Cortex of kidney (tissue), 1 donor: ENCODE measurements at places on chromosomes 3 and 15.

DNA sequence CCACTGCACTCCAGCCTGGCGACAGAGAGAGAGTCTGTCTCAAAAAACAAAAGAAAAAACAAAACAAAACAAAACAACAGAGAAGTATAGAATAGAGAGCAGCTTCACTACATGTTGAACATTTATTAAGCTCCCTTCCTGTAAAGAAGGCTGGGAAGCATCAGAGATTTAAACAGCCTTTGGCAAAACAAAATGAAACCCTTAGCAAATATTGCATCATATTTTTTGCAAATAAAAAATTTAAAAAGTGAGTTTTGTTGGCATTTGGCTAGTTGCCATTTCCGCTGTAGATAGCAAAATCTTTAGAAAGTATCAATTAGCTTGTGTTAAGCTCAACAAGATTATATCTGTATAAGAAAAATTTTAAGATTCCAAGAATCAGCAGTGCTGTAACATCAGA lies 151.2 kb downstream of the SERPINI1 start:
- DNase-seq = no peak

DNA sequence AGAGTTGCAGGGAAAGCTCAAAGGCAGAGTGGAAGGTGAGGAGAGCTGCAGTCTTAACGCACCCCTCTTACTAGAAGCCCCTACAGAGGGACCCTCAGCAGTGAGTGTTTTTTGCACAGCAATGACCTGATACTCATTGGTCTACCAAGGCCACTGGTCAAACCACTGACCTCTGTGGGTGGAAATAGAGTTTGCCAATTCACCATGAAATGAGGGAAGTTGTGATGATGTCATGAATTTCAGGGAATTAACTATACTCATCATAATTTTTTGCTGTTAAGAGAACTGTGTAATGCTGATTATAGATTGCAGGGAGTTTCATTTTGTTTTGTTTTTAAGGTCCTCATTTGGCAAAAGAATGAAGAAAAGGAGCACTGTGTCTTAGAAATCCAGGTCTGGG lies 101.7 kb upstream of the SMAD3 start:
- no peak for DNase-seq

DNA sequence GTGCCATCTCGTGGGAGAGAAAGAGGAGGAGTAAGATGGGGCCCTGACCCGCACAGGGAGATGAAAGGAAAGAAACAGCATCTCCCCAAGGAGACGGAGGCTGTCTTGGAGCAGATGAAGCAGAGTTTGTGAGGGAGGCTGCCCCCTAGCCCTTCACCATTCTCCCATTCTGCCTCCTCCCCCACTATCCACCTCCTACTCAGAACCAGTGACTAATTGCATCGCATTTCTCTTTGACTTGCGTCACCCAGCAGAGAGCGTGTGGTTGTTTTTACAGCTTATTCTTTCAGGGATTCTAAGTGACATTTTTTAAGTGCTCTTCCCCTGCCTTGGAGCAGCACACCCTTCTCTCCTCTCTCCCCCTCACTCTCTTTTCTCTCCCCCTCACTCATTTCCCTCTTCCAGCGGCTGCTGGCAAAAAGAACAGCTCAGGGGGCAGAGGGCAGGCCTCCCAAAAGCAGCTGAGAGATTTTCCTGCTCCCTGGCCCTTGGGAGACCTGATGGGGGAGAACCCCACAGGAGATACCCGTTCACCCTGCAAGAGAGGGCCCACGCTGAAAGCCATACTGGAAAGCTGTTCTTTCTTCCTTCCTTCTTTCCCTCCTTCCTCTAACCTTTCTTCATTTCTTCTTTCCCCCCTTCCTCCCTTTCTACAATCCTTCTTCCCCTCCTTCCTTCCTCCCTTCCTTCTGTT lies 91.8 kb downstream of the MRPL46 start:
- DNase-seq = no peak

GRCh38 chr15:45604326-45604725 lies 17.1 kb downstream of the BLOC1S6 start:
- DNase-seq = no peak

GRCh38 chr3:106117490-106117858 lies 248.7 kb upstream of the CBLB start:
- no peak for DNase-seq

DNA sequence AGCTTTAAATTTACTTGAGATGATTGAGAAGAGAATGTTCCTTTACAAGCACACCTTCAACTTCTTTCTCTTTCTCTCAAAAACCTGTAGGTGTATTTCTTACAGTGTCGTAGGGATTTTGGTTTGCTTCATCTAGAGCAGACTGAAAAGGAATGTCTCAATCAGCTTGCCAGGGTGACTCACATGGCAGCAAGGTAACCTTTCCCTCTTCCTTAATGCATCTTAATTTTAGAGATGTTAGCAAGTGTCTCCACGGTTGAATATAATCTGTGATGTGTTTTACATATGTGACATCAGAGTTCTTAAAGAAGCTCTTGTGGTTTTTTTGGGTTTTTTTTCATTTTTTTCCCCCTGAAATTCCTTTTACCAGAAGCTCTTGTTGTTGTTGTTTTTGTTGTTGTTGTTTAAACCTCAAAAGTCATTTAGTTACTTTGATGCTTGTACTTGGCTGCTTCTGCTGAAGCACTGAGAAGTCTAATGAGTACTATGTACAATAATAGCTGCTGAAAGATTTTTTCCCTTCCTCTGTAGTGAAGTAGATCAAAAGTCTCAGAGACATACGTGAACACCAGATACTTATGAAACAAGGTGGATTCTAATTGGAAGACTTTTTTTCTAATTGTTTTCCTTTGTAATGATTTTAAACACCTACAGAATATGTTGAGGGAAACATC lies 83.1 kb downstream of the RETNLB start:
- DNase-seq = no peak

DNA sequence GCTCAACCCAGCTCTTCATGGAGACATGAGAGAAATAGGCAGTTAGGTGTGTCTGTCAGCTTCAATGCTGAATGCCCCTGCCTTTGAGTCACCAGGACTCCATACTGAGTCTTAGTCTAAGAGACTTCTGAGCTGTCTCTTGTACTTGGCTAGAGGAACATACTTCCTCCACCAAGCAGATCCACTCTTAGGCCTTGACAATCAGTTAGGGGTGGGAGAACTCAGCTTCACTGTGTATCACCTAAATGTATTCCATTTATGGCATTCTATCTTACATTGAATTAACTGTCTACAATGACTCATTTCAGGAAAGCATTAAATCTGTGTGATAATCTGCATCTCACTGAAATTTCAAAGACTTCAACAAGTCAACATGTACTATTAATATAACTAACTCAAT lies 66.0 kb downstream of the STAC start:
- no peak for DNase-seq

DNA sequence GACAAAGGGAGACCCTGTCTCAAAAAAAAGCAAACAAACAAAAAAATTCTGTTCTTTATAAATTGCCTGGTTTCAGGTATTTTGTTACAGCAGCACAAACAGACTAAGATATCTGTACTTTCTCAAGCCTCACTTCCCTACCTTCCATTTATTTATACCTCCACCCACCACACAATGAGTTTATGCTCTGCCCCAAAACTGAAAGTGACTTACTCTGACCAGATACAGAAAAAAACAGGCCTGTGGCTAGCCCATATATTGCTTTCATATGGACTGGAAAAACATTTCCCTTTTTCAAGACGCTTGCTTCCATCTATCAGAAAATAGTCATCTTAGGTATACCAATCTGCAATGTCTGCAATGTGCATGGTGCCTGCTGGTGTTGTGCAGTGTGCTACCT lies 8.7 kb upstream of the GPD1L start:
- no peak for DNase-seq

GRCh38 chr3:50580683-50581458 lies 11.5 kb downstream of the HEMK1 start:
- DNase-seq = no peak

- DNase-seq = no peak
Measured at GRCh38 chr3:56915966-56916586, 114.3 kb upstream of the ARHGEF3 start.

DNA sequence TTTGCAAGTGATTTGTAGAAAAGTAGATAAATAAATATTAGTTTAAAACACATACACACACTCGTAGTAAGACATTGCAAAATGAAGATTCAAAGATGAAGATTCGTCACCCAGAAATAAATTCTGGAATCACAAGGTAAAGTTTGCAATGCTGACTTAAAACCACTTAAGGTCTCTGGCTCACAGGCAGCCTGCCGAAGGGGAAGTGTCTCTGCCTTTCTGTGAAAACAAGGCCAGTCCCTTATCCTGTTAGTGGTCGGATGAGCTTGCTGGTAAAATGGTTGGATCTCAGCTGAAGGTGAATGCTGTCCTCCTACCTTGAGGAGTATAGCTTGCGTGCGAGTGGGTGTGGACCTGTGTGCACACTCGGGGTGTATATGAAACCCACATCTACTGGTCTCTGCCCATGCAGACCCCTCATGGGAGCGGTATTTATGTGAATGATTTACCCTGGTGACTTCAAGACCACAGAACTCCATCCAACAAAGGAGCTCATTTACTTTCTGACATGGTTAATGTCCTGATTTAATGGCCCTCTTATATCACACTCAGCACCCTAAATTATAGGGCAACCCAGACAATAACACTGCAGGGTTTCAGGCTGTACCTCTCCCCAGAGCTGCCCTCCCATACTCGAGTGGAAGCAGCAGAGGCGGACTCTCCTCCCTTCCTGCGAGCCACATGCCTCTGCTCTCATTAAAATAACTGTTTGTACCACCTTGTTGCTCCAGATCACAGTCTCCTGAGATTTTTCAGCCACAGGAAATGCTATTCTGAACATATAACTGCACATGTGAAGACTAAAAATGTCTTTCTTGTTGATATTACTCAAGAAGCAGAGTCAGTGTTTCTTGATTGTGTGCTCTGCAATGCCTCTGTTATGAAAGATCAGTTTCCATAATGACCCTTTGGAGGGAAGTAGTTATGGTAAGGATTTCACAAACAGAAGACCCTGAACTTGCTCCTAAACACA lies 45.9 kb upstream of the ALDH1A3 start:
- no peak for DNase-seq
